ENCODE measurements at places on chromosomes 7 and 10. TPM values are rescaled to one million over a fixed set of nuclear protein-coding genes. Genes with fewer than 3 reads are reported as not detected.

UTF1 gene
- total RNA-seq = not detected

TMEM176B gene
- total RNA-seq = 39.2 TPM

RTKN2 gene
- total RNA-seq = 34.7 TPM

GRCh38 chr10:103055105-103055504 is 137.0 kb downstream of the CNNM2 start:
- peak; percentile 36 for DNase-seq

DNA sequence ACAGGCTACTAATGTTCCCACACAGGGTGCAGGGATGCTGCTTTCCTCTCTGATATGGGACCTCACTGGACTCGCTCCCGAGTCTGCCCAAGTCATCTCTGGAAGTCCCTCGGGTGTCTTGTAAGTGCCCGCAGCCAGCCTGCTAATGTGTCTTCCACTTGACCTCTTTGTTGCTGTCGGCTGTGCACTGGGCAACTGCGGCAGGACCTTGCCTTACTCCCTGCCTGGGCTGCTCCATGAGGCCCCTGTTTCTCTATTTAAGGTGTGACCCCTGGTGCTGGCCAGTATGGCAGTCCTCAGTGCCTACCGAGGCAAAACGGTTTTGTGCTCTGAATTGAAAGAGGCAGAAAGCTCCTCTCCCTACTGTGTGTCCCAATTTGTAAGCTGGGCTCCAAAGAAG is 88.8 kb upstream of the DUSP5 start:
- no peak for DNase-seq

DNA sequence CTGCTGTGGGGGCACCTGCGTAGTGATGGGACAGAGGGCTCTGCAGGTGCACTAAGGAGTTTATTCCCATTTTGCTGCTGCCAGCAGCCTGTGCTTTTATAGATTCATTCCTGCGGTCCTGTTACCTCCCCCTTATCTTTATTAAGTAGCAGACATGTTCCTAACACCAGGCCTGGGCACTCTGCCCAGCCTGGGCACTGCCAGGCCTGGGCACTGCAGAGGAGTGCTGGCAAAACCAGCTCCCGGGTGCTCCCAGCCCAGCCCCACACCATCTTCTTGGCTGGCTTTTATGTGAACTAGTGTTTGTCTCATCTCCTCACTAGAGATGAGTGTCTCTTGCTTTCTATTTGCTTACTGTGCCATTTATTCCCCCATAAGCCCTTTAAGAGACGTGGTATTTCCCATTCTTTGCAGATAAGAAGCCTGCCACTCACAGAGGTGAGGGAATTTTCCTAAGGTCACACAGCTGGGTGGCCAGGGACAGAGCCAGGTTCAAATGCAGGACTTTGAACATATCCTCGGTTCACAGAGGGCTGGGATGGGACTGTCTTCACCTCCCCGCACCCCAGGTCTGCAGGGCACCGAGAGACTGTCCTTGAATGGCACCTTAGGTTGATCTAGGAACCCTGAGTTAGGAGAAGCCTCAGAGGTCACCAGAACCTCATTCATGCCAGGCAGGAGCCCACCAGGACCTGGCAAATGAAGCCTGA is 14.6 kb upstream of the DRGX start:
- DNase-seq = no peak

DNA sequence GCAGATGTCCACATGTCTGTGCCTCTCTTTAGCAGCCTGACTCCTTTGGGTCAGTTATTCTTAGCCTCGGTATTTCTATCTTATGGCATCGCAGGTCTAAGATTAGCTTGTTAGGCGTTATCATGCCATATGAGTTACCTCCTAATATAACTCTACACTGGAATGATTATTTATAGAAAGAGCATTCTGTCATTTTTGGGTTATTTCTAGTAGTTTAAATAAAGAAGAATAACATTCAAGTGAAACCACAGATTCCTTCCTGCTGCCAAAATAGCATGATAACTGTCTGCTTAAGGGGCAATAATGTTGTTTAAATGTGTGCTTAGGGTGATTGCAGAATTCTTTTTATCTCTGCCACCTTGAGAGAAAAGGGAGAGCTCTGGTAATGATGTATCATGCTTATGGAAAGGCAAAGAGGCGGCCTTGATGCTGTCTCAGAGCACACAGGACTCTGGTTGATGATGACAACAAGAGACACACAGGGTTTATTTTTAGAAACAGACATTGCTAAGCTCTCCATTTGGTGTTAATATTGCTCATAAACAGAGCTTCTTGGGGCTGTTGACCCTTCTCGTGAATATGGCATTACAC is 10.4 kb downstream of the HDAC9 start:
- DNase-seq = no peak

ENTPD1 gene
- total RNA-seq = 20.9 TPM

GRCh38 chr10:101061624-101062231 is at the start of gene KAZALD1:
Gene KAZALD1 (plus strand): TSS chr10:101061989. CDS start chr10:101062593, 604 bp downstream.
- DNase-seq = peak; percentile 98

DNA sequence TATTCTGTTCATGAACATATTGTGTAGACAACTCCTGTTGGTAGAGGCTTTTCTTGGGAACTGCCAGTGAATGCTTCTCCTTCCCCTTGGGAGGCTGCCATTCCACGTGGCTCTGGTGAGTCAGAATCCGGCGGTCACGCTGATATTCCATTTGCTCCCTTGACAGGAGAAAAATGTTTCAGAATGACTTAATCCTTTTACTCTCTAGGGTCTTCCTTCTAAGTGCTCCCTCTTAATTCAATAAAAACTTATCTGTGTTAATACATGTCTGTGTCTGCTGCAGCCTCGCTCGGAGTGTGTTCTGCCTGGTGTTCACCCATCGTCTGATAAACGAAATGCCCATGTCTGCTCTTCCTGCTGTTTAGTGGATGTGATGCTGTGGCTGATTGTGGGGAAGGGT is 278.6 kb downstream of the ARHGAP12 start:
- no peak for DNase-seq
